ENCODE measurements at places on chromosomes 7 and 10.

DNA sequence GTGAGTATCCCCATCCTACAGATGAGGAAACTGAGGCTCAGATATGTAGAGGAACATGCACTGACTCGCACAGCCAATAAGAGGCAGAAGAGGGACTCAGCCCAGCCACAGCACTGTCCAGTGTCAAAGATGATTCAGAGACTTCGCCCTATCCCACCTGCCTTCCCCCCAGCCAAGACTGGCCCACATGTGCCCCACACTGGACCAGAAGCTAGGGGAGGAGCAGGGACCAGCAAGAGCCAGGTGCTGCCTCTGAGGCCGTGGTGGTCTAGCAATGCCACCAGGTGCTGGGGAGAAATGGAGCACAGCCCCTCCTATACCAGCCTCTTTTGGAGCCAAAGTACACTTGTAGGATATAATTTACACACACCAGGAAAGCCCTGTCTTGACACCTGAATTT, 22.3 kb downstream of the GRID1 start:
- DNase-seq: no peak

- DNase-seq: no peak
Measured at GRCh38 chr7:80324032-80324431, 187.8 kb downstream of the GNAT3 start.

- DNase-seq: no peak
Measured at GRCh38 chr7:147999962-148000361, 590.6 kb upstream of the C7orf33 start.

DNA sequence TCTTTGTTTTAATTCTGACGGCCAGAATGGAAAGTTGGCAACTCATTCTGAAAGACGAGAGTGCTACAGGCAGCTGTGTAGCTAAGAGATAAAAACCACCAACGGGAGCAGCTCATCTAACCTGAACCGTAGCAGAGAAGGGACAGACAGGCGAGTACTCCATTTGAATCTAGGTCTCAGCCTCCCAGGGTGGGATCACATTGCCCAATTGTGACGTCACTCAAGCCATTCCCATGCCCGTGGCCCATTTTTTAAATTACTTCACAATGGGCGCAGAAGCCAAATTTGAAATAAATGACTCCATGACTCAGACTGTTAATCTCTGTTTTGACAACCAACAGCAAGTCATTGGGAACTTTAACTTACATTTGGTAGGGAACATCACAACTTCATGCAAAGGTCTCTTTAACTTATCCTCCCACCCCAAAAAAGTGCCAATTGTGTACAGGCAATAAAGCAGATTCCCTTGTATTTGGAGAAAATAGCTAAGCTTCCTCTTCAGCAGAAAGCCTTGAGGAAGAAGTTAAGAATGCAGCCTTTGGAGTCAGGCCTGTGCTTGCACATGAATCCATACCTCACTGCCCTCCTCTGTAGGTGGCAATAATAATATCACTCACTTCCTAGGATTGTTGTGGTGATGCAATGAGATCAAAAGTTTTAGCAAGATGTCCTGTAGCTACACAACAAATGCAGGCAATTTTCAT, 93.2 kb upstream of the KIF5B start:
- no peak for DNase-seq

GRCh38 chr7:68789597-68789996, 808.7 kb upstream of the AUTS2 start:
- DNase-seq: no peak

DNA sequence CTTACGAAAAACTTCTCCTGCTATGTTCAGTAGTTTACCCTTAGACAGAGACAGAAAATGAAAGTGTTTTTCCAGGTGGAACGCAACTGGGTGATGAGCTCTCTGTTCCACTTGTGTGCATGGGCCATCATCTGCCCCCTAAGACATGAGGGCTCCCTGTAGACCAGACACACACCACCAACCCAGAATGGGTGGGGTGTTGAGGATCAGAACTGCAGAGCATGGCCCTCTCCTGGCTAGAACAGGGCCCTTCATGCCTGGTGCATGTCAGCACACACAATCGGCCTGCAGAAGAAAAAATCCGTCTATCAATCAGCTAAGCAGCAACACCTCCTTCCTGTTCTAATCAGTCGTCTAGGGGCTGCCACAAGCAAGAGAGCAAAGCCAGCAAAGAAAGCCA, 186.2 kb upstream of the INHBA start:
- no peak for DNase-seq

GRCh38 chr7:107948645-107949442, 54.1 kb downstream of the LAMB1 start:
- DNase-seq: no peak

- DNase-seq: no peak
Measured at GRCh38 chr10:71187600-71187999, 24.8 kb upstream of the UNC5B start.

Measured in NB4 (cell line).